ENCODE measurements at places on chromosomes 7 and 10.

GRCh38 chr7:326273-326672, 36.3 kb downstream of the FOXL3 start:
- DNase-seq, result no peak

DNA sequence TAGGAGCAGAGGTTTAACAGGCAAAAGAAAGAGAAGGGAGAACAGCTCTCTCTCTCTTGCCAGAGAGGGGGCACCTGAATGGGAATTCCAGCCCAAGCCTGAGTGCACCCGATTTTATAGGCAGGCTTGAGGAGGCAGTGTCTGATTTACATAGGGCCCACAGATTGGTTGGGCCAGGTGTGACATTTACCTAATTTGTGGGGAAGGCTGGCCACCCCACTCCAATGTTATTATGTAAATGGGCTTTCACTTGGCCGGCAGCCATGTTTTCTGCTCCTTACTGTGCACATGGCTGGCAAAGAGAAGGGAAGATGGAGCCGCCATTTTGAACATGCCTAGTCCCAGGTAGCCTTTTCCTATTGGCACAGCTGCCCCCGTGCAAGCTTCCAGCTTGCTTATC, 735.5 kb upstream of the AUTS2 start:
- DNase-seq, result no peak

GRCh38 chr10:119867317-119867716, 5.3 kb downstream of the MCMBP start:
- no peak for DNase-seq

GRCh38 chr7:85462671-85463070, 275.8 kb upstream of the SEMA3D start:
- DNase-seq, result no peak

DNA sequence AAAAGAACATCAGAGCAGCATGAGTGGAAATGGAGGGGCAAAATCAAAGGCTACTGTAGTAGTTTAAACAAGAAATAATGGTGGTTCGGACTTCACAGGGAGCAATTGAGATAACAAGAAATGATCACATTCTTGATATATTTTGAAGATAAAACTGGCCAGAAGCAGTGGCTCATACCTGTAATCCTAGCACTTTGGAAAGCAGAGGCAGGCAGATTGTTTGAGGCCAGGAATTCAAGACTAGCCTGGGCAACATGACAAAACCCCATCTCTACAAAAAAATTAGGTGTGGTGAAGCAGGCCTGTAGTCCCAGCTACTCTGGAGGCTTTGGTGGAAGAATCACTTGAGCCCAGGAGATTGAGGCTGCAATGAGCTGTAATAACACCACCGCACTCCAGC, 22.9 kb downstream of the EEF1AKMT2 start:
- DNase-seq, result no peak

DNA sequence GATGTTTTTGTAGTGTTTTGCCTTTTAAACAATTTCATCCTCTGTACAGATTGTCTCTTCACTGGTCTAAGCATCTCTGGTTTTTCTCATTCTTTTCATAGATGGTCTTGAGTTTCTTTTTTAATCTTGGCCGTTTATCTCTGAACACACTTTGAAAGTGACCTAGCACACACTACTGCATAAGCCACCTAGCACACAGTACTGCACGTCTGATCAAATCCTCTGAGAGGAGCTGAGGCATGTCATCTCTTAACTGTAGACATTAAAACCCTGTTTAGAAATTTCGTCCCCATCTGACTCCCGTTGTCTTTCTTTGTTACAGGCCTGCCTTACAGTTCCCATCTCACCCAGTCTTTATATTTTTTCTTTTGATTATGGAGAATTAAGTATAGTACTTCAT, 100.2 kb downstream of the MAPK8 start:
- DNase-seq, result no peak

- no peak for DNase-seq
Measured at GRCh38 chr7:74344786-74345185, 55.6 kb downstream of the CLIP2 start.
